Activated CD8-positive, alpha-beta memory T cell treated with anti-CD3 and anti-CD28 coated beads for 1 hour (primary cell): ENCODE measurements at places on chromosomes 16 and 17.
A peak's percentile ranks its signal among the peaks of the same experiment; 100 is the strongest.

DNA sequence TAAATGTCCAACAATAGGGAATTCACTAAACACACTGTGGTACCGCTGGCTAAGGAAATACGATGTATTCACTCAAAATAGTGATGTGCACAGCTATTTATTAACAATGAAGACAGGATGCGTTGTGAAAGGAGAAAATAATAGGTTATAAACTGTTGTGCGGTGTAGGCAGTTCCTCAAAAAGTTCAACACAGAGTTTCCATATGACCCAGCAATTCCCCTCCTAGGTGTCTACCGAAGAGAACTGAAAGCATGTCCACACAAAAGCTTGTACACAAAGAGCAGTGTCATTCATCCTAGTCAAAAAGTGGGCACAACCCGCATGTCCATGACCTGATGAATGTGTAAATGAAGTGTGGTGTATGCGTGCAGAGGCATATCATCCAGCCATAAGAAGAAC is 1.2 kb upstream of the CES1 start:
- no peak for DNase-seq

DNA sequence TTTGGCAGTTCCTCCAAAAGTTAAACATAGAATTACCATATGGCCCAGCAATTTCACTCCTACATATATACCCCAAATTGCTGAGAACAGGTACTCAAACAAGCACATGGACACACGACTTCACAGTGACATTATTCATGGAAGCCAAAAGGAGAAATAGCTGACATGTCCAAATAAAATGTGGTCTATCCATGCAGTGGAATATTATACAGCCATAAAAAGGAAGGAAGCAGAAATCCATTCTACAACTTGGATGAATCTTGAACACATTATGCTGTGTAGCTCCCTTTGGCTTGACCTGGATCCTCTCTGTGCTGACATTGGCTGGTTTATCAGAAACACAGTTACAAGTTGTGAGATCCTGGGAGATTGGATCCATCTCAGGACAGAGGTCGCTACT is 370.9 kb upstream of the EEF2KMT start:
- no peak for DNase-seq

DNA sequence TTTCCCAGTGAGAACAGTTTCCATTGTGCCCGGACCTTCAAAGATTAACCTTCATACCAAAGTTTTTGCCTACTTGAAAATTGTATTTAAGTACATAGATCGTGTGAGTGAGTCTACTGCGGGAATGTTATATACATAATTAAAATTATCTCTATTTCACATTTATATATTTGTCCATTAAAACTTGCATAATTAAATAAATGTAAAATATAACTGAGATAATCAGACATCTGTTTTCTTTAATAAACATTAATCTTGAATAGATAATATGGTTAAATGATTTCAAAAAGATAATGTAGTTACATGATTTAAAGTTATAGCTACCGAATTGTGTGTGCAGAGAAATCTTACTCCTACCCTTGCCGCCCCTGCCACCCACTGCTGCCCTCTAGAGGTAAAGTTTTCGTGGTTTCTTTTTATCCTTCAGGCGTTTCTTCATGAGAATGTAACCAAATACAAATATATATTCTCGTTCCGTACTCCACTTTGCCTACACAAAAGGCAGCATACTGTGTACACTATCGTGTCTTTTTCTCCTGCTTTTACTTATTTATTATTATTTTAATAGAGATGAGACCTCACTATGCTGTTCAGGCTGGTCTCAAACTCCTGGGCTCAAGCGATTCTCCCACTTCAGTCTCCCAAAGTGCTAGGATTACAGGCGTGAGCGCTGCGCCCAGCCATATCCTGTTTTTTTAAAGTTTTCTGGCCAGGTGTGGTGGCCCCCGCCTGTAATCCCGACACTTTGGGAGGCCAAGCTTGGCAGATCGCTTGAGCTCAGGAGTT is 35.6 kb downstream of the RPA1 start:
- peak; percentile 8 for DNase-seq

- no peak for DNase-seq
These were observed 56.1 kb upstream of the TOX3 start for GRCh38 chr16:52603015-52603414.

GRCh38 chr16:15611610-15612009 is 31.3 kb downstream of the MARF1 start:
- no peak for DNase-seq

GRCh38 chr16:11101695-11102522 is 154.1 kb downstream of the SOCS1 start:
- DNase-seq: no peak

DNA sequence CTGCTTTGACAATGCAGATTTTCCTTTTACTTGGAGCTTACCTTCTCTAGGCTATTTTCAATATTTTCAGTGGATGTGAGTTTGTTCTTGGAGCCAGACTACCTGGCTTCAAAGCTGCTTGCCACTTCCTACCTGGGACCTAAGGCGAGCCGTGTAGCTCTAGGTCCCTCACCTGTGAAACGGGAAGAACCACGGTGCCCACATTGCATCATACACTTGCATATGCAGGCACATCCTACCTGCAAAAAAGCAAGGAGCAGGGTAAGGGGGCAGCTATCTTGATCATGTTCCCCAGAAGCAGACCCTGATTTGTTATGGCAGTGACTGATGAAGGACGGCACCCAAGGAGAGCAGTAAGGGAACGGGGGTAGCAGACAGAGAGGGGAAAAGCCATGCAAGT is 27.0 kb upstream of the MPRIP start:
- DNase-seq: no peak

GRCh38 chr16:85279825-85280545 is 167.7 kb upstream of the CIBAR2 start:
- DNase-seq: no peak

GRCh38 chr16:76243620-76244019 is 33.6 kb upstream of the CNTNAP4 start:
- no peak for DNase-seq

- no peak for DNase-seq
These were observed 3.2 kb upstream of the KRT10 start for GRCh38 chr17:40825599-40825998.

- DNase-seq: no peak
These were observed 3.0 kb upstream of the NRN1L start for GRCh38 chr16:67881621-67882161.

- DNase-seq: no peak
These were observed 360.6 kb upstream of the XYLT1 start for GRCh38 chr16:17831330-17831729.

- DNase-seq: no peak
These were observed 228.8 kb downstream of the CDH11 start for GRCh38 chr16:64892835-64893785.

DNA sequence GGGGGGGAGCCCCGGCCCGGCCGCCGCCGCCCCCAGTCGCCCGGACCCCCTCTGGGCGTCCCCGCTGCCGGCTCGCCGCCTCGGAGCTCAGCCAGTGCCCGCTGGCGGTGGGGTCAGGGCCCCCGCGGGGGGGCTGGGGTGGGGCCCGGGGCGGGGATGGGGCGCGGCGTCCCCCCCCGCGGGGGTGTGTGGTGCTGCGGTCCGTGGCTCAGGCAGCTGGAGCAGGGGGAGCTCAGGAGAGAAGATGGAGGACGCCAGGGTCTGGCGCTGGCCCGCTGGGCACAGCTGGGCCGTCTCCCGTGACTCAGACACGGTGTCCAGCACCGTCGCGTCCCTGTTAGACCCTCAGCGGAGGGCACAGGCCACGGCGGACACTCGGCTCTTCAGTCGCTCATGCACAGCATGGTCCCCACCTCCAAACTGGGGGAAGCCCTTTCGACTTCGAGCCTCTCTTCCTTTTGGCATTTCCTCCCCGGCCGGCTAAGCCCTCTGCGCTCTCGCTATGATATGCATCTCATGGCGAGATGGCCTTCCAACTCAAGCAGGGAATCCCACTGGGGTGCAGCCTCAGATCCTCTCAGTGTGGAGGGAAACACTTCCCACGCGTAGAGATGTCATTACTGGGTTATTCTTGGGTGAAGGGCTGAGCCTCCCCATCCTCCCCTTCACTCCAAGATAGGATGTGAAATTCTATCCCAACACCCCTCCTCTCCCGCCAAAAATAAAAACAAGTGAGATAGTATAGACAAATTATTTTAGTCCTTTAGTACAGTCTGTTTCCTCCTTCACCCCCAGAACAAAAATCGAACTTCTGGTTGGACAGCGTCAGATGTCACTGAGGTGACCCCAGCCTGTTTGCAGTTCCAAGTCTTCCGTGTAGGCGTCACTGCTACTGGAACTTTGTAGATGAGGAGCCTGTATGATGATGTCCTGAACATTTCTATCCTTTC is 522 bp upstream of the VEZF1 start:
- DNase-seq: peak; percentile 57

DNA sequence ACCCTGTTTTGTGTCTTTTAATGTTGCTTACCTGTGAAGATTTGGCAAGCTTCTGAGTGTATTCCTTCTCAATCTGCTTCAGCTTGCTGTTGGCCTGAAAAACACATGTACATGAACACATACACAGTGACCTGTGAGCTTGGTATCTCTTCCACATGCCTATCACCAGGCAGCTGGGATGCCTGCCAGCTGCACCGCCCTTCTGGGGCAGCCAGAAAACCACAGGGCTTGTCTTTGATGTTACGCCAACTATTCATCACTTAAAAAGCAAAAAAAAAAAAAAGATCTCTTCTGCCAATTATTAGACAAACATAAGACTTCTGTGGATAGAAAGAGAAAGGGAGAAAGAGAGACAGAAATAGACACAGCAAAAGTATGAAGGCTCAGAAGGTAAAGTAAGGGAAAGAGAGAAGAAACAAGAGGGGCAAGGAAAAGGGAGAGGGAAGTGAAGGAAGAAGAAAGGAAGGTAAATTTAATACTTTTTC is 189.2 kb upstream of the AXIN2 start:
- DNase-seq: no peak
